A549 treated with AZD2906 at 1 μM for 4 hours (cell line): ENCODE measurements at places on chromosomes 1 and 21. TPM values are rescaled to one million over a fixed set of nuclear protein-coding genes. Genes with fewer than 3 reads are reported as not detected.

FGR gene
- 0.03 to 0.08 TPM (median 0.06 TPM) in 4 of 5 replicates, not detected in the other for total RNA-seq

RCSD1 gene
- 0.02 to 0.08 TPM (median 0.06 TPM) in 4 of 5 replicates, not detected in the other for total RNA-seq

FCER1A gene
- not detected in 5 replicates for total RNA-seq

CD5L gene
- total RNA-seq, result not detected in 5 replicates

ATP1A2 gene
- 0.08 to 0.19 TPM (median 0.15 TPM) in 5 replicates for total RNA-seq

AKT3 gene
- total RNA-seq, result 16.6 to 23.3 TPM (median 21.7 TPM) in 5 replicates
